ENCODE measurements at places on chromosomes 3 and 15.

- no peak for DNase-seq
Observed at GRCh38 chr15:100383302-100384107, 41.7 kb upstream of the ADAMTS17 start.

DNA sequence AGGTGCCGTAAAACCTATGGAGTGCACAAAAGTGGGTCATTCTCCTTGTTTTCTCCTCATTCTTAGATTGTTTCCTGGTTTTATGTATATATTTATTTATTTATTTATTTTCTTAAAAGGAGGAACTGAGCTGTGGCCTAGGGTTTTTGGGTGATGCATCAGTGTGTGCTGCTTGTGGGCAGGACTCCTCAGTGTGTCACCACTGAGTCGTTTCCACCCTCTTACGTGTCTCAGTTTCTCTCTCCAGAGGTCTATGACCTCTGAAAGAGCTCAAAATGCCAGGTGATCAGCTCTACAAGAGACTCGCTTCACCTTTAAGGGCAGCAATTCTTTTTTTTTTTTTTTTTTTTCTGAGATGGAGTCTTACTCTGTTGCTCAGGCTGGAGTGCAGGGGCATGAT is 72.9 kb downstream of the CD200 start:
- DNase-seq: no peak

DNA sequence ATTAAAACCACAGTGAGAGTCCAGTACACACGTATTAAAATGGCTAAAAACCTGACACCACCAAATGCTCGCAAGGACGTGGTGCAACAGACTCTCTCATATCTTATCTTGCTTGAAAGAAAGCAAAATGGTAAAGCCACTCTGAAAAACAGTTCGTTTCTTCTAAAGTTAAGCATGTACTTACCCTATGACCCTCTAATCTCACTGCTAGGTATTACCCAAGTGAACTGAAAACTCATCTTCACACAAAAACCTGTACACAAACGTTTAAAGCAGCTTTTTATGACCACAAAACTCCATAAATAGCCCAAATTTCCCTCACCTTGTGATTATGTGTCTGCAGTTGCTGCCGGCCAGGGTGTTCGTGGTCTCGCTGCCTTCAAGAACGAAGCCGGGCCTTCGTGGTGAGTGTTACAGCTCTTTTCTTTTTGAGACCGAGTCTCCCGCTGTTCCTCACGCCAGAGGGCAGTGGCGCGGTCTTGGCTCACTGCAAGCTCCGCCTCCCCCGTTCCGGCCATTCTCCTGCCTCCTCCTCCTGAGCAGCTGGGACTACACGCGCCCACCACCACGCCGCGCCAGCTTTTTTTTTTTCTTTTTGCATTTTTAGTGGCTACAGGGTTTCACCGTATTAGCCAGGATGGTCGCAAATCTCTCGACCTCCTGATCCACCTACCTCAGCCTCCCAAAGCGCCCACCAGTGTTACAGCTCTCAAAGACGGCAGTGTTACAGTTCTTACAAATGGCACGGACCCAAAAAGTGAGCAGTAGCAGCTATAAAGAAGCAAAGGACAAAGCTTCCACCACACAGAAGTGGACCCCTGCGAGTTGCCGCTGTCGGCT is 165.4 kb downstream of the TJP1 start:
- DNase-seq: no peak

- DNase-seq: no peak
Observed at GRCh38 chr3:182172534-182172933, 460.8 kb downstream of the SOX2 start.

Measured in stimulated activated CD8-positive, alpha-beta memory T cell treated with anti-CD3 and anti-CD28 coated beads, Interleukin-2, amount 100 ng/mL, for 48 hours (primary cell).